Adrenal gland (tissue), 19 donors: ENCODE measurements at places on chromosomes 2 and 18.

- no peaks in the 10 kb centered on the region for H3K27me3 ChIP-seq
- H3K4me3 ChIP-seq: no peak overlapping the region
- H3K27ac ChIP-seq: no peak overlapping the region
- DNase-seq: no peak
Observed at GRCh38 chr2:9107168-9108025, 99.2 kb upstream of the ASAP2 start.

DNA sequence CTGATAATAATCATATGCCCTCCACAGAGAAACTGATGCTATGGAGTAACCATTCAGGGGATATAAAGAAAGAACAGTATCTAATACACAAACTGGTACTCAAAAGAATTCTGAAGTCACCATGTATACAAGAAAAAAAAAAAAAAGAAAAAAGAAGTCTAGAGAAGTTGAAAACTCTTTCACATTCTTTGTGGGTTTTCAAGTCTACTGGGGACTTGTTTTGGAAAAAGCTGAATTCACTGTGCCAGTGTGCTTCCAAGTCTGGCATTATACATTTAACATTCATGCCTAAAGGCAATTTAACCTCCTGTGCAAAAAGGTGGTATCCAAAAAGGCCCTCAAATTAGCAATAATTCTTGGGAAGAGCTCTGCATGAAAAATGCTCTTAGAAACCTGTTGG, 94.8 kb upstream of the ITGB6 start:
- H3K36me3 ChIP-seq: no peaks in the 10 kb centered on the region
- peaks cover 41% of the 10 kb centered on the region for H3K4me1 ChIP-seq
- H3K27me3 ChIP-seq: no peaks in the 10 kb centered on the region
- DNase-seq: no peak

DNA sequence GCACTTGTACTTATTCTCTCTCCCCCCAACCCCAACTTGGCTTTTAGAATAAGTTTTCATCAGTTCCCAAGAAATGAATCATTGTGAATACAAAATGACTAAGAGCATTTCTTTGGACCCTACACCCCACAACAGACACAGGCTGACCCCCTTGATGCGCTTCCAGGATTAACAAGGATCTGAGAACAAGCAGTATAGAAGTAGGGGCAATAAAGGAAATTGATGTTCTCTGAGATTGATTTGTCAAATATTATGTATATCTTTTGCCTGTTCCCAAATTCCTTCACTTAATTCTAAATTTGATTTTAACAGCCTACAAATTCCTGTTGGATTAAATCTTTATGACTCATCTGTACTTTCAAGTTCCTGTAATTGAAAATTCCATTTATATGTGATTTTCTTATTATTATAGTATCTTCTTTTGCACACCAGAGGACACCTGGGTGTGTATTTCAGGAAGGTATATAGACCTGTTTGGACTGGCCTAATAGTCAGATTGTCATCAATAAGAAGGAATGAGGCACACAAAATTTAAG, 10.2 kb upstream of the PTPN4 start:
- H3K36me3 ChIP-seq: no peaks in the 10 kb centered on the region
- H3K4me1 ChIP-seq: no peaks in the 10 kb centered on the region
- no peaks in the 10 kb centered on the region for H3K27me3 ChIP-seq
- no peak for DNase-seq
- H3K4me3 ChIP-seq: no peak overlapping the region

- no peaks in the 10 kb centered on the region for H3K36me3 ChIP-seq
- H3K4me1 ChIP-seq: no peaks in the 10 kb centered on the region
- H3K4me3 ChIP-seq: no peak overlapping the region
- H3K27me3 ChIP-seq: no peaks in the 10 kb centered on the region
Observed at GRCh38 chr2:163897799-163898198, 162.0 kb upstream of the FIGN start.

- no peak overlapping the region for H3K4me3 ChIP-seq
- H3K27ac ChIP-seq: no peak overlapping the region
- no peak for DNase-seq
- no peaks in the 10 kb centered on the region for H3K27me3 ChIP-seq
- H3K36me3 ChIP-seq: no peaks in the 10 kb centered on the region
- no peaks in the 10 kb centered on the region for H3K4me1 ChIP-seq
Observed at GRCh38 chr2:239869272-239870155, 155.6 kb downstream of the NDUFA10 start.

DNA sequence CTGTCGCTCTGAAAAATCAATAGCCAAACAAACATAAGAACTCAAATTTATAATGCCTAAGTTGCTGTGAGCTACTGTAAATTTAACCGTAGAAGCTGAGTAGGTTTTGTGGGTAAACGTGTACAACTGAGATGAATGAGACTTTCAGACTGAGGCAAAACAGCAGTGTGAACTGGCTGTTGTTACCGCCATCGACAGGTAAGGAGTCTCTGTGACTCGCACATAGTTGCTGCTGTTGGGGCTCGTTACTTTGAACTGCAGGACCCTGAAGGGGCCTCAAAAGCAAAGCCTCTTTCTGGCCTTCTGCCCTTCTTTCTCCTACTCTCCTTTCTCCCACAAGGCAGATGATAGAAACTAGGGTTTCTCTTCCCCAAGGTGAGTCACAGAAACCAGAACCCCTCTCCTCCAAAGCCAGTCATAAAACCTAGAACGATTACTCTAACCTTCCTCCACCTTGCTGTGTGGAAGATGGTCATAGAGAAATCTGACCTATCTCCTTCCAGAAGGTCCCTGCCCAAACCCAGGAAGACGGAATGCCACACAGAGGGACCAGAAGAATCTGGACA, 101.2 kb downstream of the DLGAP1 start:
- H3K27me3 ChIP-seq: no peaks in the 10 kb centered on the region
- no peak for DNase-seq
- no peaks in the 10 kb centered on the region for H3K4me1 ChIP-seq
- no peak overlapping the region for H3K27ac ChIP-seq
- H3K4me3 ChIP-seq: no peak overlapping the region
- H3K36me3 ChIP-seq: no peaks in the 10 kb centered on the region

GRCh38 chr2:62398356-62398755, 107.6 kb downstream of the TMEM17 start:
- H3K27me3 ChIP-seq: no peaks in the 10 kb centered on the region
- H3K27ac ChIP-seq: no peak overlapping the region
- H3K4me1 ChIP-seq: no peaks in the 10 kb centered on the region
- H3K4me3 ChIP-seq: no peak overlapping the region

GRCh38 chr2:231235217-231235616, 36.8 kb downstream of the ARMC9 start:
- H3K36me3 ChIP-seq: peaks cover 28% of the 10 kb centered on the region
- H3K4me3 ChIP-seq: no peak overlapping the region
- H3K4me1 ChIP-seq: no peaks in the 10 kb centered on the region
- no peak overlapping the region for H3K27ac ChIP-seq
- H3K27me3 ChIP-seq: no peaks in the 10 kb centered on the region

GRCh38 chr2:174859563-174860169, 95.4 kb upstream of the CHRNA1 start:
- no peaks in the 10 kb centered on the region for H3K4me1 ChIP-seq
- H3K4me3 ChIP-seq: no peak overlapping the region
- no peaks in the 10 kb centered on the region for H3K36me3 ChIP-seq
- no peak for DNase-seq
- no peaks in the 10 kb centered on the region for H3K27me3 ChIP-seq

GRCh38 chr2:105411720-105412407, 13.0 kb upstream of the FHL2 start:
- H3K36me3 ChIP-seq: no peaks in the 10 kb centered on the region
- no peaks in the 10 kb centered on the region for H3K27me3 ChIP-seq
- peaks cover 6% of the 10 kb centered on the region for H3K4me1 ChIP-seq
- no peak overlapping the region for H3K27ac ChIP-seq
- no peak overlapping the region for H3K4me3 ChIP-seq

DNA sequence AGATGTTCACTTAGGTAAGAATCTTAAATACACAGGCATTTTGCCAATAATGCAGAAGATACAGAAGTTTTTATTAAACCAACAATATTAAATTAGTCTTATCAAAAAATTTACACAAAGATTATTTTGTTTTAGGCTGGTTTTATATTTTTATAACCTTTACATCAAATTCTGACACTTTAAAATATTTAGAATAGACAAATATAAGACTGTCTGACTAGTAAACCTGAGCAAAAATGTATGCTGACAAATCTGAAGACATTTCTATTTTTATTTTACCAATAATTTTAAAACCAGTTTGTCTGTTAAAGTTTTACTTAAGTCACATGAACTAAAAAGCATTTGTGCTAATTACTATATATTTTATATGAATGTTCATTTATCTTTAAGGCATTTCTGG, 72.1 kb upstream of the ZNF236 start:
- no peak overlapping the region for H3K27ac ChIP-seq
- H3K27me3 ChIP-seq: no peaks in the 10 kb centered on the region

DNA sequence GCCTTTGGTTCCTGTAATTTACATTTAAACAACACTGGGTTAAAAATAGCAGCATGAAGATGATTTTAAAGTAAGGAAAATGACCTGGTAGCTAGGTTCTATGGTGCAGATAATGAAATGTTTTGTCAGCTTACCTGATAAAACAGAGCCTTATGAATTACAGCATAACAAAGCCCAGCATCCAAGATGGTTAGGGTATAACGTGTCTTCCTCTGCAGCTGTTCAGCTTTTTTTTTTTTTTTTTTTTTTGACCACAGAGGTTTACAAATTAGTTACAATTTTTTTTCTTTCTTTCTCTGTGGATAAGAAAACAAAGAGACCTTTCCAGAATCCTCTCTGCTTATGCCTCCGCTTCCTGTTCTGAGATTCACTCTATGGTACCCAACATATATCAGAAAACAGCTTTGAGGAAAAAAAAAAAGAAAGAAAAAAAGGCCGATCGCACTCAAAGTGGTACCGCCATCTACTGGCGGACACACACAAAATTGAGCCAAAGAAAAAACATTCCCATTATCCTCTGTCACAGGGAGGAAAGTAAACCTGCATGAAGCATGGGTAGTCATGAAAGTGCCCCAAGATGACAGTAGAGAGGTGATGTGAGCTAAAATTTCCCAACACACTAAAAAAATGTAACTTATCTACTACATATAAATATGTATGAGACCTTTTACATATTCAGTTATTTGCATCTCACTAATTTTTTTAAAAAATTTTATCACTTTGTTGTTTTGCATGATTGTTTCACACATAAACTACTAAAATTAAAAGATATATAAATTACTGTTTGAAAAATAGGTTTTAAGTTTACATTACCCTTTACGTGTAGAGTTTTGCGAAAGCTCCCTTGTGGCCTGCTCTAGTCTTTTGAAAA, at the start of gene SCN3A:
Gene SCN3A, minus strand, starts transcription at position 362 of the 871 bp plus-strand sequence. CDS start 27,656 bp downstream, outside the sequence.
- no peaks in the 10 kb centered on the region for H3K4me1 ChIP-seq
- no peak within 1 kb of the TSS for H3K27ac ChIP-seq
- H3K4me3 ChIP-seq: no peak within 1 kb of the TSS
- no peaks in the 10 kb centered on the region for H3K27me3 ChIP-seq
- DNase-seq: peak; percentile 19
- H3K36me3 ChIP-seq: no peaks in the 10 kb centered on the region

- no peak overlapping the region for H3K27ac ChIP-seq
- no peaks in the 10 kb centered on the region for H3K27me3 ChIP-seq
- no peak overlapping the region for H3K4me3 ChIP-seq
- peaks cover 15% of the 10 kb centered on the region for H3K4me1 ChIP-seq
- no peaks in the 10 kb centered on the region for H3K36me3 ChIP-seq
Observed at GRCh38 chr2:200528228-200528627, 2.2 kb downstream of the SGO2 start.

GRCh38 chr2:181077128-181077709, 96.8 kb downstream of the UBE2E3 start:
- H3K4me1 ChIP-seq: no peaks in the 10 kb centered on the region
- no peak overlapping the region for H3K4me3 ChIP-seq
- no peaks in the 10 kb centered on the region for H3K36me3 ChIP-seq
- H3K27me3 ChIP-seq: no peaks in the 10 kb centered on the region
- H3K27ac ChIP-seq: no peak overlapping the region

GRCh38 chr2:107430596-107431266, 396.0 kb upstream of the RGPD4 start:
- no peak overlapping the region for H3K4me3 ChIP-seq
- H3K36me3 ChIP-seq: no peaks in the 10 kb centered on the region
- H3K27ac ChIP-seq: no peak overlapping the region
- no peak for DNase-seq
- H3K4me1 ChIP-seq: no peaks in the 10 kb centered on the region

GRCh38 chr2:146540271-146540932, 1304.4 kb upstream of the ACVR2A start:
- H3K36me3 ChIP-seq: no peaks in the 10 kb centered on the region
- no peak overlapping the region for H3K4me3 ChIP-seq
- H3K27me3 ChIP-seq: no peaks in the 10 kb centered on the region
- no peak for DNase-seq
- no peak overlapping the region for H3K27ac ChIP-seq

- no peaks in the 10 kb centered on the region for H3K27me3 ChIP-seq
- H3K4me1 ChIP-seq: no peaks in the 10 kb centered on the region
- H3K4me3 ChIP-seq: no peak overlapping the region
- no peak overlapping the region for H3K27ac ChIP-seq
- no peaks in the 10 kb centered on the region for H3K36me3 ChIP-seq
Observed at GRCh38 chr2:126543081-126543480, 112.9 kb upstream of the GYPC start.

GRCh38 chr18:45702708-45703265, 21.2 kb upstream of the SLC14A1 start:
- H3K4me3 ChIP-seq: no peak overlapping the region
- H3K27me3 ChIP-seq: no peaks in the 10 kb centered on the region
- no peak for DNase-seq
- no peaks in the 10 kb centered on the region for H3K36me3 ChIP-seq
- H3K27ac ChIP-seq: no peak overlapping the region

- H3K4me1 ChIP-seq: no peaks in the 10 kb centered on the region
- H3K4me3 ChIP-seq: no peak overlapping the region
- no peaks in the 10 kb centered on the region for H3K36me3 ChIP-seq
Observed at GRCh38 chr2:110820128-110820527, 87.8 kb downstream of the ACOXL start.

- no peak overlapping the region for H3K4me3 ChIP-seq
- peaks cover 35% of the 10 kb centered on the region for H3K4me1 ChIP-seq
- H3K36me3 ChIP-seq: no peaks in the 10 kb centered on the region
Observed at GRCh38 chr2:9990736-9991135, 39.2 kb downstream of the GRHL1 start.

GRCh38 chr2:187942876-187943275, 348.8 kb upstream of the GULP1 start:
- no peak overlapping the region for H3K27ac ChIP-seq
- no peaks in the 10 kb centered on the region for H3K27me3 ChIP-seq
- H3K4me3 ChIP-seq: no peak overlapping the region
- no peaks in the 10 kb centered on the region for H3K4me1 ChIP-seq
- DNase-seq: no peak
- no peaks in the 10 kb centered on the region for H3K36me3 ChIP-seq

GRCh38 chr2:144570566-144570965, 50.6 kb upstream of the ZEB2 start:
- H3K4me1 ChIP-seq: no peaks in the 10 kb centered on the region
- H3K27me3 ChIP-seq: no peaks in the 10 kb centered on the region
- H3K4me3 ChIP-seq: no peak overlapping the region
- H3K27ac ChIP-seq: no peak overlapping the region
- no peaks in the 10 kb centered on the region for H3K36me3 ChIP-seq
- DNase-seq: no peak

- H3K4me1 ChIP-seq: no peaks in the 10 kb centered on the region
- peak; percentile 19 for DNase-seq
- no peak overlapping the region for H3K4me3 ChIP-seq
- H3K27me3 ChIP-seq: no peaks in the 10 kb centered on the region
- no peaks in the 10 kb centered on the region for H3K36me3 ChIP-seq
- H3K27ac ChIP-seq: no peak overlapping the region
Observed at GRCh38 chr18:22503803-22504202, 86.1 kb upstream of the CTAGE1 start.

GRCh38 chr2:31230751-31231150, 3.2 kb upstream of the EHD3 start:
- no peaks in the 10 kb centered on the region for H3K27me3 ChIP-seq
- H3K36me3 ChIP-seq: no peaks in the 10 kb centered on the region

GRCh38 chr2:9812945-9813311, 30.3 kb upstream of the TAF1B start:
- H3K27ac ChIP-seq: no peak overlapping the region
- DNase-seq: no peak
- no peak overlapping the region for H3K4me3 ChIP-seq
